ENCODE measurements at places on chromosomes 6 and 20.

GRCh38 chr6:56193846-56194245 is 53.5 kb downstream of the COL21A1 start:
- DNase-seq = no peak

DNA sequence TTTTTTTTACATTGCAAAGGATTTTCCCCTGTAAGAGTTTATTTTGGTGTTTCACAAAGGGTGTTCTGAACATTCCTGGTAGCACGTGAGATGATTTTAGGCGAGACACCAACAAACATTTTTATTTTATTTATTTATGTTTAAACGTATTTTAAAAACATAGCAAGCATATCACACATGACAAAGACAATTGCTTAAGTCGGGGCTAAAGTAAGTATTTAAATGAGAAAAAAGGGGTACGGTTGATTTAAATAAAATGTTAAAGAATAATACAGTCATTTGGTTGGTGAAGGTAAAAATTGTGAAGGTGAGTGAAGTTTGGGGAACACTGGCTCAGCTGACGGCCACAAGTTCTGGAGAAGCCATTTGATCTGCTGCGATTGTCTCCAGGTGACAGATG is 129.7 kb downstream of the BMP7 start:
- no peak for DNase-seq

- no peak for DNase-seq
Measured at GRCh38 chr20:8535403-8536261, 403.6 kb downstream of the PLCB1 start.

DNA sequence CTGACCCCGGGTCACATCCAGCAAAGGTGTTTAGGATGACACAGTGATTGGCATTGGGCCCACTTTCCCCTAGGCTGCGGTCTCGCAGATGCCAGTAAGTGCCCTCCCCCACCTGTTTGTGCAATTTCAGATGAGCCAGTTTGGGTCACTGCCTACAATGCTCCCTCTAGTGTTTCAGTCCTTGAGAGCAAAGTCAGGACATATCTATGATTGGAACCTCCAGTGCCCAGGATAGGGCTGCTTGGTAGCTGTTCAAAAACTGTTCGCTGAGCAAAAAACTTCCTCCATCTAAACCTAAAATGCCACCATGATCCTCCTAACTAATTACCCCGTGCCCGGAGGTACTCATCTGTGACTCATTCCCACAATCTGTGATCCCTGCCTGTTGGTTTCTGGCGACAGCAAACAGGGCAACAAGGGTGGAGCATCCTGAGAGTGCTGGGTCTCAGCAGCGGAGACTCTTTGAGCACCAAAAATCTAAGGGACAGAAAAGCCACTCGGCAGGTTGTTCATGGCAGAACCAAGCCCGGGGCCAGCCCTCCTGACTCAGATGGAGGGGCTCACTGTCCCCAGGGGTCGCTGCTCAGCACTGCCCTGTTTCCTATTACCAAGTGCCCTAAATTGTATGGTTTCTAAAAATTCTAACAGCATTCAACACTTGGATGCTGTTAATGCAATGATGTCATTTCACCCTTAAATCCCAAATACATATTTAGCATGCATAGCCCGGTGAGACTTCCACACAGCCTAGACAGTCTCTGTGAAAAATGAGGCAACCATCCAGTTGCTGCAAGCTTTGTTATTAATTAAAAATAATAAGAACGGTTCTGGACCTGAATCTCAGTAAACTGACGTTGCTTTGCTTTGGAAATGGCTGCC is 5.0 kb downstream of the VSX1 start:
- peak; percentile 97 for DNase-seq

DNA sequence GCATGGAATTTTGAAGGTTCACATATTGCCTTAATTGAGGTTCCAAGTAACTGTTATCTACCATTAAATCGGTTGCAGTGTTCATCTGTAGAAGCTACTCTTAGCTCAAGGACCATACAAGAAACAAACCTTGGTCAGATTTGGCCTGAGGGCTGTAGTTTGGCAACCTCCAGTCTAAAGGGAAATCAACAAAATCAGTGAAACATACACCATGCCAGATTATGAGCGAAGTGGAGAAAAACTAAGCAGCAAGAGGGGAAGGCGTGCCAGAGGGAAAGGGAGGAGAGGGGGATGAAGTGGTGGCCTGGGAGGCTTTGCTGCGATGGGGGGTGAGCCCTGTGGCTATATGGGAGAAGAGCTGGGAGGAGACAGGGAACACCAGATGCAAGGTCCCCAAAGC is 8.8 kb upstream of the SNAI1 start:
- DNase-seq = no peak

DNA sequence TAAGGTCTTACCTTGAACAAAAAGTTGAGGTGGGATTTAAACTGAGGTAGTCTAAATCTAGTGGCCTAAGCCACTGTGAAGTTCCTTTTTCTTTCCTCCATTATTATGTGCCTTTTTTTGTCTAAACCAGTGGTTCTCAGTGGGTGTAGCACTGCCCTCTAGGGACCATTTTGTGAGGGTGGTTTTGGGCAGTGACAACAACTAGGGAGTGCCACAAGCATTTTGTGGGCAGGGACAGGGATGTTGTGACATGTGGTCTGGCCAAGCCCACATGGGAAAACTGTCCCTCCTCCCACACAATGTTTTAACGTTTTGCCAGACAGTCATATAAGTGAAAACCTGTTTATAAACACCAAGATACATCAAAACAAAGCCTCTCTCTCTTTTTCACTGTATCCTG is 899.4 kb upstream of the FLRT3 start:
- peak; percentile 98 for DNase-seq

GRCh38 chr6:118354641-118355040 is 193.5 kb upstream of the PLN start:
- DNase-seq = no peak

DNA sequence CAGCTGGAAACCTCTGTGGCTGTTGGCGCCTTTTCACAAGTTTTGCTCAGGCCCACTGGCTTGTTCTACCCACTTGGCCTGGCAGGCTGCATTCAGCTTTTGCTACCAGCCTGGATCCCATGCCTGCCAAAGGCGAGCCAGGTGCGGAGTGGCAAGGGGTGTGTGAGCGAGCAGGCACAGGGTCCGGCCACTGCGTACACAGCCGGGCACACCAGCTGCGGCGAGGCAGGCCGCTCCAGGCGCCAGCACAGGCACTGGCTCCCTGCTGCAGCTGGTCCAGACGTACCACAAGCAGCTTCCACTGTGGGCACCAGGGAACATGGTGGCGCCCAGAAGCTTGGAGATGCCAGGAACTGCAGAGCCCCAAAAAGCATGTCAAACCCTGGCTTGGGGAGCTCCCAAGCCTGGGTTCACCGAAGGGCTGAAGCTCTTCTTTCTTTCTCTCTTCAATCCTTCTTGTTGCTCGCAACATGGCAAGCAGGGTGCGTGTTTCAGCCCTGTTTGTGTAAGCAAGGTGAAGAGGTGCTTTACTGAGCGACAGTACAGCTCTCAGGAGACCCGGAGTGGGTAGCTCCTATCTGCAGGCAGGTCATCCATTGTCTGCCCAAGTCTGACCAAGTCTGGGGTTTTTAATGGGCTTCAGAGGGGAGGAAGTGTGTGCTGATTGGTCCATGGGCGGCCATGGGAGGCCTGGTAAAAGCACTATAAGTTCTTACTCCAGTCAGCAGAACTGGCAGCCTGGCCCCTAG is 32.6 kb upstream of the GRM4 start:
- DNase-seq = no peak

- DNase-seq = no peak
Measured at GRCh38 chr20:60695226-60696000, 556.6 kb upstream of the CDH4 start.

- no peak for DNase-seq
Measured at GRCh38 chr6:134105940-134106339, 53.5 kb upstream of the SLC2A12 start.

DNA sequence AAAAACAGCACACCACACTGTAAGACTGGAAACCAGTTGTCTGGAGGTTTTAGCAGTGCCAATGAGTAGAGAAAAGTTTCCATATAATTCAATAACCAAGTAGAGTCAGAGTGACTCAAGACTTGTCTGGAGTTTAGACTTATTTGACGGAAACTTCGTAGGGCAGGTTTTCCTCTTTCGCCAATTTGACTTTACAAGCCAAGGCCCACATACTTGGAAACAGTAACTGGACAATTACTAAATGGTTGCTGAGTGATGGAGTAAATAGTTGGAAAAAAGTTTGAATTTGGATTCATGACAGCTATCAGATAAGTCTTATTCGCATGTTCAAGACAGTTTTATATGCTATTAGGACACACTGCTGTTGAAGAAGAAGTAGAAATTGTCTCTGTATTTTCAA is 48.1 kb upstream of the CTAGE9 start:
- no peak for DNase-seq

DNA sequence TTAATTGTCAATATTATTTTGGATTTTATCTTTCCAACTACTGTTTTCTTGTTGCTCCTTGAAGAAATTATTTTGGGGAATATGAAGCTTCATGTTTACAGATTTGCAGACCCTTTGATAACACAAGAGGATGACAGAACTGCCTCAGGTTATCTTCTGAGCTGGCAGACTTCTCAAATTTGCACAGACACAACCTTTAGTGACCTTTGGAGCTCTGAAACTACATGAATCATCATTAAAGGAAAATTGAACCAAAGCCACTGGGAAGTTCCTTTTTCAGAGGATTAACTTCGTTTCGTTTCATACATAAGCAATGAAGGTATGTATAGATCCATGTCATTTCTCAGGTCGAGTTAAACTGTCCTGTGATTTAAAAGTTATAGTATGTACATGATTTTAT is 85.9 kb downstream of the FBXO5 start:
- no peak for DNase-seq

DNA sequence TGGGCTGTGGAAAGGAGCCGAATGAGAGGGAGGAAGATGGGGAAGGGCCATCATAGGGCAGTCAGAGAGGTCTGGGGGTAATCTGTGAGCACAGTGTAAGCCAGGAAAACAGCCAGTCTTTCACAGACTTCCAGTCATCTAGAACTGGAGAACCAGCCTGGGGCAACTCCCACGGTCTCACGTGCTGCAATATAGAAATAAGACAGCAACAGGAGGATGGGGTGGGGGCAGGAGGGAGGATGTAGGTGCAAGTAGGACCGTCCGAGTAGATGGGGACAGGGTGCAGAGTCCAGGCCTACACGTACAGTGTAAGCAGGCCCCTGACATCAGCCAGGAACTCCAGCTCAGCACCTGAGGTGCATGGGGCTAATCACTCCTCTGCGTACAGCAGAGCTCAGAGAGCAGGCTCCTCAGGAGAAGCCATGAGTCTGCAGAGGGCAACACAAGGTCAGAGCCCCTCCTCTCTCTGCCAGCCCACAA is 58.2 kb upstream of the TNFAIP3 start:
- no peak for DNase-seq

DNA sequence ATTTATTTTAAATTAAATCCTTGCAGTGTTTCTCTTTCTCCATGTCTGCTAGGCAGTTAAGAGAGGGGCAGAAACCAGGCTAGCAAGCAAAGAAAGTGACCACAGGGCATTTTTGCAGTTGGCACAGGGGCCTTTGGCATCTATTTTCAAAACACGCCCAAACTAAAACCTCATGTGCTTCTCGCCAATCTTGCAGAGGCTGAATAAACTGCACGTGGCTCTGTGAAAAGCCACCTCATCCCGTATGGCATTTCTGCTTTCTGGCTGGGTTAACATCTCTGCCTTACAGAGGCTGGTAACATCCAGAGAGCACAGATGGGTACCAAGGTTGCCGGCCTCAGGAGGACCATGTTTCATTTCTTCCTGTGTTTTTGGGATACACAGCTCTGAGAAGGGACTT is 54.6 kb downstream of the GJA10 start:
- no peak for DNase-seq

DNA sequence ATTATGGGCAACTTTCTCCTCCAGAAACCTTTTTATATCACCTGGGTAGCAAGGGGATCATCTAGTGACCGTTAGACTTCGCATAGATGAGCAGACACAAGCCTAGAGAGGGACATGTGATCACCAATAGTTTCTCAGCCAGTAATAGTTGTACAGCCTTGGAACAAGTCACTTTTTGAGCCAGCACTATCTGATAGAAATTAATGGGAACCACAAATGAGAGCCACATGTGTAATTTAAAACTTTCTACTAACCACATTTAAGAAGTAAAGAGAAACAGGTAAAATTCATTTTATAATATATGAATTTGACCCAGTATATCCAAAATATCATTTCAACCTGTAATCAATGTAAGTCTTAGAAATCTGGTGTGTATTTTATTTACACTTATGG is 592 bp upstream of the CTNNBL1 start:
- DNase-seq = no peak

GRCh38 chr6:109069746-109070145 is 24.9 kb downstream of the SESN1 start:
- DNase-seq = no peak

DNA sequence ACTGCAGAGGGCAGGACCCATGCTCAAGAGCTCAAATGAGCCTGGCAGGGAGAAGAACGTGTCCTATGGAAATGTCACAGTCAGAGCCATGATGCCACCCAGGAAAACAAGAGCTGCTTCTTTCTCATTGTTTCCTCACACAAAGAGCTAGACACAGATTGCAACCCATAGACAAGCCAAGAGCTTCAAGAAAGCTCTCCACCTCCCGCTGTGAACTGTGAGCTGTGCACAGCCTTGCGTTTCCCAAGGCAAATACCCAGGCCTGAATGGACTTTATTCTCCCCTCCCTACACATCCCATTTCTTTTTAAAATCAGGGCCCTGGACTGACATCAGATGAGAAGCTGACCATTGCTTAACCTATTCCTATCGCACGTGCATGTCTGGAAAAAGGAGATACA is 388.8 kb downstream of the RNGTT start:
- no peak for DNase-seq

DNA sequence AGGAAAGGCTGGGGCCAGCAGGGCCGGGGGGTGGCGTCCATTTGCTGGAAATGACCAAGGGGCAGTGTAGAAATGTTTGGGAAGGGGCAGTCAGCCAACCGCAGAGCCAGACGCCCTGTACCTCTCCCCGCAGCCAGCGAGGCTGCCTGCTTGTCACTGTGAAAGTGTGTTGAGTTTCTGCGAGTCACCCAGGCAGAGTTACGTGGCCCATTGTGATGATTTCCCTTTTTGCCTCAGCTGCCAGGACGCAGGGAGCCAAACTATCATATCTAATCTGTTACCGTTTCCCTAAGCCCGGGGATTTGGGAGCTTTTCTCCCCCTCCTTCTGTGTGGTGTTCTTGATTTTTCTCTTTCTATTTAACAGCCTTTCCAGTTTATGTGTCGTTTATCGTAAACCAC is 67.9 kb upstream of the STX16 start:
- no peak for DNase-seq

- no peak for DNase-seq
Measured at GRCh38 chr6:84618836-84619235, 145.6 kb downstream of the TBX18 start.

DNA sequence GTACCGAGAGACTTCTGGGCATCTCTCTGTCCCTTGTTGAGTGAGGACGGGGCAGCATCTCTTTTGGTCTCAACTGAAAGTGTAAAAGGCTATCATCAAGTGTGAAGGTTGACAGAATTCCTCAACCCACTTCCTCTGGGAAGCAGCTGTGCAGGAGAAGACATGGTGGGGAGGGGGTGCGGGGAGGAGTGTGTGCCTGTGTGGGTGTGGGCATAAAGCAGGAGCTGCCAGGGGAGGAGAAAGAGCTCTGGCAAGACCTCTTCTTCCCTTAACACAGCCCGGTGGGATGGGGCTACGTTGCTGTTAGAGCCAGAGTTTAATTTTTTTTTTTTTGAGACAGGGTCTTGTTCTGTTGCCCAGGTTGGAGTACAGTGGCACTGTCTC is 31.8 kb downstream of the CPXM1 start:
- DNase-seq = no peak

GRCh38 chr6:140979642-140980091 is 1153.1 kb upstream of the GJE1 start:
- no peak for DNase-seq

Measured in NCI-H2171 treated with DMSO at 0.1 percent for 48 hours (cell line).